ENCODE measurements at places on chromosomes 5 and 9.
A peak's percentile ranks its signal among the peaks of the same experiment; 100 is the strongest.

DNA sequence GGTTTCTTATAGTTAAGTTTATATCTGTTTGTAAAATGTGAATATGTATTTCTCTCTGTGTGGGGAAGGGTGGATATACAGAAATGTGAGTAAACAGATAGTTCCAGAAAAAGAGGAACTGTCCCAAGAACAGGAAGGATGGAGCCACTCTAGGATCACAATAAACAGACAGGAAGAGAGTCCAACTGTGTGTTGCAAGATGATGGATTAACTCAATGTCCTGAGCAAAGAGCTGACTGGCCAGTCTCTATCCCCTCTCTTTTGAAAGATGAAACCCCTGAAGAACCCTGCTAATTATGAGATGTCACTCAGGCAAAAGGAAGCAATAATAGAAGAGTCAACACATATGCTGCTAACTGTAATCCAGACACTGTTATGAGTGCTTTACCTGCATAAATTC is 202.7 kb downstream of the SEMA6A start:
- no peak overlapping the region for H3K4me3 ChIP-seq
- H3K27ac ChIP-seq: no peak overlapping the region

GRCh38 chr9:15549611-15550010 is 3.2 kb upstream of the CCDC171 start:
- no peak for DNase-seq
- H3K27me3 ChIP-seq: no peaks in the 10 kb centered on the region
- H3K4me3 ChIP-seq: no peak overlapping the region
- peaks cover 9% of the 10 kb centered on the region for H3K4me1 ChIP-seq
- H3K27ac ChIP-seq: no peak overlapping the region
- no peaks in the 10 kb centered on the region for H3K36me3 ChIP-seq

GRCh38 chr9:73162987-73163768 is 11.5 kb downstream of the ANXA1 start:
- peaks cover 8% of the 10 kb centered on the region for H3K4me1 ChIP-seq
- no peak for DNase-seq
- H3K4me3 ChIP-seq: no peak overlapping the region
- peak overlapping the region; percentile 40 for H3K27ac ChIP-seq

DNA sequence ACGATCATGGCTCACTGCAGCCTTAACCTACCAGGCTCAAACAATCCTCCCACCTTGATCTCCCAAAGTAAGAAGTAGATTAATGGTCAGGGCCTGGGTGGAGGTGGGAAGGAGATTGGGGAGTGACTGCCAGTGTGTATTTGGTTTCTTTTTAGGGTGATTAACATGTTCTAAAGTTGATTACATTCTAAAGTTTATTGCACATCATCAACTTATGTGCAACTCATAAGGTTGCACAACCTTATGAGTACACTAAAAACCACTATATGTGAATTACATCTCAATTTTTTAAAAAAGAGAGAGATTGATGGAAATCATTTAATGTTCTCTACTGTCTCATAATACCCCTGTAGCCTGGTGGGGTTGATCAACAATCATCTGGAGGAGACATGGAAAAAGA is 218.1 kb downstream of the AOPEP start:
- no peak for DNase-seq
- no peak overlapping the region for H3K27ac ChIP-seq
- H3K36me3 ChIP-seq: no peaks in the 10 kb centered on the region
- no peaks in the 10 kb centered on the region for H3K4me1 ChIP-seq

- no peaks in the 10 kb centered on the region for H3K4me1 ChIP-seq
- H3K4me3 ChIP-seq: no peak overlapping the region
- H3K36me3 ChIP-seq: peaks cover 60% of the 10 kb centered on the region
- no peak for DNase-seq
- H3K27ac ChIP-seq: no peak overlapping the region
- H3K27me3 ChIP-seq: no peaks in the 10 kb centered on the region
Measured at GRCh38 chr5:1065891-1066650, 45.8 kb downstream of the SLC12A7 start.

DNA sequence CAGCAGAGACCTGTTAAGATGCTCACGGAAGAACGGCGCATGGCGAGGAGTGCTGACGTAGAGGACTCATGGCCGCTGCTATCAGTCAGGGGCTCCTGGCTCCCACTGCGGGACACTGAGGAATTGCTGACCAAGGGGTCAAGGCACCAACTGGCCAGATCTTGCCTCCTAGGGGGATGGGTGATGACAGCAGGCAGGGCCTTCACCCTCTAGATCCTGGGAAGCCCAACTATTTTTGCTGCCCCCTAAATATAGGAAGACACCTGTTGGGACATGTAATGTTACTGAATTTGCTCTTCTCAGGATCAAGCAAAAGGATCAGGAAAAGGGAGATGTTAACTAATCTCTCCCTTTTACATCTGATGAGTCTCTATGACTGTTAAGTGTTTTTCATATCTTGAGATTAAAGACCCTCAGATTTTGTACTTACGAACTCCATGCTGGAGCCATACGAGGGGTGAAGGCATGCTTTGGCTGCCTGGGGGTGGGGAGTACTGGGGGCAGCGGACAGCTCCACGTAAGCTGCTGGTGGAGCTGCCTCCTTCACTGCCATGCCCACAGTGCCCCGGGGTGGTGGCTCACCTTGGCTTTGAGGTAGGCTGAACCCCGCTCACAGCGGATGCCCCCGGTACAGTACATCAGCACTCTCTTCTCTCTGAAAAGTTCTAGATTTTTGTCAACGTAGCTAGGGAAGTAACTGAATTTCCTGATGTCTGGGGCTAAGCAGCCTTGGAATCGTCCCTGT is 28.1 kb downstream of the TSTD2 start:
- no peak overlapping the region for H3K4me3 ChIP-seq
- peaks cover 59% of the 10 kb centered on the region for H3K36me3 ChIP-seq
- no peaks in the 10 kb centered on the region for H3K27me3 ChIP-seq
- no peak overlapping the region for H3K27ac ChIP-seq
- no peak for DNase-seq

GRCh38 chr9:16524078-16524477 is 346.4 kb downstream of the BNC2 start:
- H3K36me3 ChIP-seq: no peaks in the 10 kb centered on the region
- H3K27me3 ChIP-seq: no peaks in the 10 kb centered on the region
- H3K4me1 ChIP-seq: no peaks in the 10 kb centered on the region
- DNase-seq: no peak
- no peak overlapping the region for H3K27ac ChIP-seq

- H3K36me3 ChIP-seq: no peaks in the 10 kb centered on the region
- no peaks in the 10 kb centered on the region for H3K27me3 ChIP-seq
- DNase-seq: no peak
- no peak overlapping the region for H3K27ac ChIP-seq
- no peak overlapping the region for H3K4me3 ChIP-seq
Measured at GRCh38 chr5:113140837-113141671, 164.5 kb downstream of the DCP2 start.

GRCh38 chr5:1437226-1437829 is 7.9 kb downstream of the SLC6A3 start:
- H3K27ac ChIP-seq: no peak overlapping the region
- H3K4me3 ChIP-seq: no peak overlapping the region
- no peaks in the 10 kb centered on the region for H3K27me3 ChIP-seq
- no peak for DNase-seq

GRCh38 chr9:29199975-29200374 is 1626.7 kb upstream of the C9orf72 start:
- H3K27me3 ChIP-seq: no peaks in the 10 kb centered on the region
- H3K4me1 ChIP-seq: no peaks in the 10 kb centered on the region
- H3K36me3 ChIP-seq: no peaks in the 10 kb centered on the region

GRCh38 chr9:100098046-100098886 is 534 bp downstream of the ERP44 start:
- peak overlapping the region; percentile 79 for H3K4me3 ChIP-seq
- DNase-seq: peak; percentile 16
- no peaks in the 10 kb centered on the region for H3K36me3 ChIP-seq
- peaks cover 16% of the 10 kb centered on the region for H3K4me1 ChIP-seq
- peak overlapping the region; percentile 78 for H3K27ac ChIP-seq
- H3K27me3 ChIP-seq: no peaks in the 10 kb centered on the region

DNA sequence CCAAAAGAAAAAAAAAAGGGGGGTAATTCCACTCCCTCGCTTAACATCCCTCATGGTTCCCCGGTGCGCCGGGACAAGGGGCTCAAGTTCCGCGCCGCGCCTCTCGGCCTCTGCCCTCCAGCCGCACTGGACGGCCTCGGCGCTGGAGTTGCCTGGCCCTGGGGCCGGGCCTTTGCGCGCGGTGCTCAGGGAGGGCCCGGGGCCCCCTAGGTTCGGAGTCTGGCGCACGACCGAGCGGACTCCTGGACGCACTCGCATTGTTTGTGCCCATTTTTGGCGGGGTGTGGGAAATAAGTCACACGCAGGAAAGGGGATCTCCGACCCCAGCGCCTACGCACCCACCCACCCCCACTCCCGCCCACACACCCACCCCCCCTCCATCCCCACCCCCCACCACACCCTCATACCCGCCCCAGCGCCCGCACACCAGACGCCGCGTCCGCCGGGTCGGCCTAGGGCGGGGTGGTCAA is 381 bp downstream of the MED22 start:
- DNase-seq: peak; percentile 31
- H3K27me3 ChIP-seq: no peaks in the 10 kb centered on the region
- H3K4me3 ChIP-seq: peak overlapping the region; percentile 100
- peaks cover 62% of the 10 kb centered on the region for H3K36me3 ChIP-seq
- peak overlapping the region; percentile 93 for H3K27ac ChIP-seq

DNA sequence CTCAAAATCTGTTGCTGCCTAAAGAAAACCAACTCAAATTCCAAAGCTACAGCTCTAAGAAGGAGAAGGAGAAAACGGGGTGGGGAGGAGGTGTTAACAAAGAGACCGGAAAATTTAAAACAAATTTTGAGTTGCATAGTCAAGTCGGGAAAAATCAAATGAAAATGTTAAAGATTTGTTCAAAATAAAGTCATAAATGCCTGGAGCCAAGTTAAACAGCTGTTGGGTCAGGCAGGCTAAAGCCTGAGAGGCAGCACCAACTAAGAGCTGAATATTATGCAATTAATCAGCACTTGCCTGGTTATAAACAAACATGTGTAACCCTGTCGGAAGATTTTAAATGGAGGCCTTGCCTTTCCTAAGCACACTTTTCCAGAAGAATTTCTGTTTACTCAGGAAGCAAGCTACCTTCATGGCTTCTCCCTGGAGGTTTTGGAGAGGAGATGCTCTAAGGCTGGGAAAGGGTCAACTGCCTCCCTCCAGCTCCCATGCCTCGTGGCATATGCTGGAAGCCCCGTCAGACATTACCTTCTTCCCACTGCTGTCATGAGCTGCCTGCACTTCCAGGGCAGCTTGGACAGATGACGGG is 270.5 kb downstream of the DMRT2 start:
- H3K36me3 ChIP-seq: no peaks in the 10 kb centered on the region
- H3K4me3 ChIP-seq: no peak overlapping the region
- H3K27ac ChIP-seq: no peak overlapping the region
- no peaks in the 10 kb centered on the region for H3K4me1 ChIP-seq
- no peak for DNase-seq

GRCh38 chr5:43301653-43302091 is 11.5 kb downstream of the HMGCS1 start:
- no peaks in the 10 kb centered on the region for H3K27me3 ChIP-seq

- no peak overlapping the region for H3K27ac ChIP-seq
- no peaks in the 10 kb centered on the region for H3K4me1 ChIP-seq
- H3K4me3 ChIP-seq: no peak overlapping the region
- no peak for DNase-seq
- no peaks in the 10 kb centered on the region for H3K27me3 ChIP-seq
Measured at GRCh38 chr5:160675988-160676387, 176.0 kb downstream of the ATP10B start.

- no peaks in the 10 kb centered on the region for H3K36me3 ChIP-seq
- peaks cover 27% of the 10 kb centered on the region for H3K4me1 ChIP-seq
- DNase-seq: no peak
- peak overlapping the region; percentile 5 for H3K4me3 ChIP-seq
- no peaks in the 10 kb centered on the region for H3K27me3 ChIP-seq
- H3K27ac ChIP-seq: no peak overlapping the region
Measured at GRCh38 chr5:65969539-65970393, 43.4 kb downstream of the ERBIN start.

GRCh38 chr5:10734832-10735523 is 26.1 kb downstream of the DAP start:
- DNase-seq: no peak
- no peaks in the 10 kb centered on the region for H3K36me3 ChIP-seq
- no peaks in the 10 kb centered on the region for H3K4me1 ChIP-seq
- no peak overlapping the region for H3K4me3 ChIP-seq

- no peak overlapping the region for H3K27ac ChIP-seq
- H3K27me3 ChIP-seq: no peaks in the 10 kb centered on the region
- no peak overlapping the region for H3K4me3 ChIP-seq
- H3K36me3 ChIP-seq: no peaks in the 10 kb centered on the region
- no peaks in the 10 kb centered on the region for H3K4me1 ChIP-seq
Measured at GRCh38 chr5:174844971-174845370, 120.6 kb downstream of the MSX2 start.

- H3K36me3 ChIP-seq: no peaks in the 10 kb centered on the region
- no peaks in the 10 kb centered on the region for H3K4me1 ChIP-seq
- no peak overlapping the region for H3K27ac ChIP-seq
Measured at GRCh38 chr9:115164511-115164974, 46.6 kb upstream of the TNC start.

GRCh38 chr5:55030676-55031369 is 6.8 kb downstream of the GZMK start:
- no peaks in the 10 kb centered on the region for H3K27me3 ChIP-seq
- H3K4me3 ChIP-seq: no peak overlapping the region
- no peak overlapping the region for H3K27ac ChIP-seq
- H3K36me3 ChIP-seq: no peaks in the 10 kb centered on the region
- H3K4me1 ChIP-seq: peaks cover 12% of the 10 kb centered on the region

DNA sequence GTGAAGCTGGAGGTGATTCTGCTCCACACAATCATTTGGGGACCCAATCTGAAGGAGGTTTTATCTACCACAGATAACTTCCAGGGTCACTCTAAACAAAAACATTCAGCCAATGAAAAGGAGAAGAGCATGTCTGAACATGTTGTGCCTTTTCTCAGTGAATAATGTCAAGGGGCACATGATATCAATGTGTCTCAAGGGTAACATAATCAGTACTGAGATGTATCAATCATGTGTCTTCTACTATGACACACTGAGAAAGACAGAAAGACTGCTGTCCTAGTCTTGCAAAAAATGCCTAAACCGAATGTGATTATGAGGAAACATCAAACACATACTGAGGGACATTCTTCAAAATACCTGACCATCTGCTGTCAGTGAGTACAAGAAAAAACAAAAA is 25.4 kb upstream of the RASA1 start:
- no peaks in the 10 kb centered on the region for H3K27me3 ChIP-seq
- DNase-seq: no peak
- no peaks in the 10 kb centered on the region for H3K4me1 ChIP-seq
- H3K36me3 ChIP-seq: no peaks in the 10 kb centered on the region

GRCh38 chr5:7043797-7044196 is 330.6 kb downstream of the TENT4A start:
- H3K4me3 ChIP-seq: no peak overlapping the region
- H3K36me3 ChIP-seq: no peaks in the 10 kb centered on the region
- no peak for DNase-seq
- no peak overlapping the region for H3K27ac ChIP-seq
- H3K4me1 ChIP-seq: no peaks in the 10 kb centered on the region
- H3K27me3 ChIP-seq: no peaks in the 10 kb centered on the region

DNA sequence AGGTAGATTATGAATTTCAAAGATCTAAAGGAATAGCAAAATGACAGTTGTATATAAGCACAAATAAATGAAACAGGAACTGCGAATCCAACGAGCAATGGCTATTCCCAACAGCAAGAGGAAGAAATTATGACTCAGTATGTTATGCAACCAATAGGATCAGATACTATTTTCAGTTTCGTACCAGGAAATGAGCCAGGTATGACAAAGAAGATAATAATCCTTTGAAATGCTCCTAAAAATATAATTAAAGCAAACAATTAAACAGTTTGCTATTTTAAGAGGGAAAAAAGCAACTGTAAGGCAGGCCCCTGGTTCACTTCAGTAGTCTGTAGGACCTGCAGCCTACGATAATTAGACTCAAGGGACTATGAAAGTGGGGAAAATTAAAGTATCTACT is 58.9 kb downstream of the AUH start:
- no peak overlapping the region for H3K4me3 ChIP-seq
- H3K36me3 ChIP-seq: no peaks in the 10 kb centered on the region
- H3K27me3 ChIP-seq: no peaks in the 10 kb centered on the region
- DNase-seq: no peak
